ENCODE measurements at places on chromosomes 2 and 18.

DNA sequence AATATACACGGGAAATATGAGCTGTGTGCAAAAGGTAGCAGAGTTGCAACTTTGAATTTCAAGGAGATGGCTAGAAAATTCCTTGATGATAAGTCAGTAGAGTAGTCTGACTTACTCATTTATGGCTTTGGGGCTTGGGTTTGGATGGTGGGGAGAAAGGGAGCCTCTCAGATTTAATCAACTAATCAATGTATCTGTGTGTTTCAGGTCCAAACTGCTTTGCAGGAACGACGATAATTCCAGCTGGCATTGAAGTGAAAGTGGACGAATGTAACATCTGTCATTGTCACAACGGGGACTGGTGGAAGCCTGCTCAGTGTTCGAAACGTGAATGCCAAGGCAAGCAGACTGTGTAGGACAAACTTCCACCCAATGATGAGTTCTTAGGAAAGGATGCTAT is 164.6 kb downstream of the VWC2L start:
- DNase-seq: no peak

DNA sequence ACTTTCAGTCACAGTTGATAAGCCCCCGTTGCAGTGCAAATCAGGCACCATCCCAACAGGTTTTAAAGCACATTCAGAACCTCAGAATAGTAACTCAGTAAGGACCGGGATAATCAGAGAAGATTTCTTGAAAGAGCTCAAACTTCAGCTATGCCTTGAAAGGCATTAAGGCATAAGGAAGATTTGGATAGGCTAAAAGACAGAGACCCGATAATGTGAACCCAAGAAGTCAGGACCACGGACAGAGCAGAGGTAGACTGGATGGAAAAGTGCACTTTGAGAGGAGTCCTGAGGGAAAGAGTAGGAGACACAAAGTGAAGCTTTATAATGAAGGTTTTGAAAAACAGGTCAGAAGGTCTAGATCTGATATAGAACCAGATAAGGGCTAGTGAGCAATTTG is 36.9 kb upstream of the KLF7 start:
- DNase-seq: no peak

DNA sequence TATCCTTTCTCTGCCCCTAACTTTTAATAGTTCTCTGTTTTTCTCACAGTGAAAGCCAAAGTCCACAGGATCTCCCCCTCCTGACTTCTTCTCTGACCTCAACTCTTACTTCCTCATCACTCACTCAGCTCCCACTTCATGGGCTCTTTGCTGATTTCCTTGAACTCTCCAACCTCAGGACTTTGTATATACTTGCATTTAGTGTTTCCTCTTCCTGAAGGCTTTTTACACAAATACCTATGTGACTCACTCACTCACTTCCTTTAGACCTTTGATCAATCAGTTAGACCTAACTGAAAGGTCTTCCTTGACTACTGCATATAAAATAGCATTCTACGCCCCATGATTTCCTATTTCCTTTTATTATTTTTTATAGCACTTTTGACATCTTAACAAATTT is 233.1 kb upstream of the MEX3C start:
- DNase-seq: no peak

DNA sequence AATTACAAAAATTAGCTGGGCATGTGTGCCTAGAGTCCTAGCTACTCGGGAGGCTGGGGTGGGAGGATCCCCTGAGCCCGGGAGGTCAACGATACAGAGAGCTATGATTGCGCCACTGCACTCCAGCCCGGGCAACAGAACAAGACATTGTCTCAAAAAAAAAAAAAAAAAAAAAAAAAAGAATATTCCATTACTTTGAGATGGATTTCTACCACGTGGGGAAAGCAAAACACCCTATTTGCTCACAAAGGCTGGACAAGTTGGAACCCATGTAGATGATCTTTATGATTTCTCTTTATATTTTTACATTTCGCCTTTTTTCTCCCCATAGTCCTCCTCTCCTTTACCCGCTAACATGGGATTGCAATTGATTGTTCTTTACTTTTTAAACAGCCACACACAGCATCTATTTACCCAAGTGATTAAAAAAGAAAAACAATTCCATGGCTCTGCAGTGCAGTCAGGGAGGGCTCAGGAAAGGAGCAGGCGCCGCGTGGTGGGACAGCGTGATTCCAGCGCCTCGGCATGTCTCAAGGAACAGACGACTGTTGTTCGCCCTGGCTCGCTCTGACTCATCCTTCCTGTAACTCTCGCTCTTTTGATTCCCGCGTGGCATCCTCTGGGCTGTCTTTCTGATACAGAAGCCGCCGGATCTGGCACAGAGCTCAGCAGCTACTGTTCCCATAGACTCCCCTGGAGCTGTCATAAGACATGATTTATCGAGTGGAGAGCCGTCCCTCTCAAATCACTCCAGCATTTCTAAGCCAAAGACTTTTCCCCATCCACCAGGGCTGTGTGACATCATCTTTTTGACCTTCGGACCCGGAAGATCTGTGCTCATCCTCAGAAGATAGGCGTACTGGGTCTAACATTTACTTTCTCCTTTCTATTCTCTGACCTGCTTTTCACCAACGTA is 230.4 kb upstream of the AGAP1 start:
- DNase-seq: no peak

DNA sequence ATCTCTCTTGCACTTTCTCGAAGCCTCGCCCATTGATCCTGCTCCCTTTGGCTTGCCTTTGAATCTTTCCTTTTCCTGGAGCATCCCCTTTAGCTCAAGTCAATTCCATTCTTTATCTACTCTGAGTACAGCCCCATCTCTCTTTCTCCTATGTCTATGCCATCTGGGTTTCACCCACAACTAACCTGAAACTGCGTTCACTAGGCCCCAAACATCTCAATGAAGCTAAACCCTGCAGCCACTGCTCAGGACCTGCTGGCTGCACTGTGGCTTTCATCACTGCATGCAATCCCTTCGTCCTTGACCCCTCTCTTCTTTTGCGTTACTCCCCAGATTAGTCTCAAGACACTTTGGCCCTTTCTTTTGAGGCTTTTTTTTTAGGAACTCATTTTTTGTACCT is 81.6 kb upstream of the CYRIA start:
- DNase-seq: no peak

All from GM19239 (cell line).